ENCODE measurements at places on chromosomes 16 and 17.

DNA sequence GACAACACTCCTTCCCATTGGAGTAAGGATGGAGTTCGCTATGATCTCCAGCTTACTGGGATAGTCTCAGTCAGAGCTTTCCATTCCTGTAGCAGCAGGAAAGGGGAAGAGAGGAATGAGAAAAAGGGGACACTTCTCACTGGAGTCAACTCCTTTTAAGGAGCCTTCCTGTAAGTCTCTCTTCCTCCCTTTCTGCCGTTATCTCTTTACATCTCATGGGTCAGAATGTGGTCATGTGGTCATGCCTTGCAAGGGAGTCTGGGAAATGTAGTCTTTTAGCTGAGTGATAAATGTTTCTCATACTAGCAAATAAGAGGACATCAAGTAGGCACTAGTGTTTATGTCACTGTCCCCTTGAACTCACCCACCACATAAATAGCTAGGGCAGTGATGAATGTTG is 227.3 kb downstream of the HAPSTR1 start:
- no peak for DNase-seq

- DNase-seq: no peak
These were observed 145.5 kb upstream of the ZFHX3 start for GRCh38 chr16:73193464-73193863.

DNA sequence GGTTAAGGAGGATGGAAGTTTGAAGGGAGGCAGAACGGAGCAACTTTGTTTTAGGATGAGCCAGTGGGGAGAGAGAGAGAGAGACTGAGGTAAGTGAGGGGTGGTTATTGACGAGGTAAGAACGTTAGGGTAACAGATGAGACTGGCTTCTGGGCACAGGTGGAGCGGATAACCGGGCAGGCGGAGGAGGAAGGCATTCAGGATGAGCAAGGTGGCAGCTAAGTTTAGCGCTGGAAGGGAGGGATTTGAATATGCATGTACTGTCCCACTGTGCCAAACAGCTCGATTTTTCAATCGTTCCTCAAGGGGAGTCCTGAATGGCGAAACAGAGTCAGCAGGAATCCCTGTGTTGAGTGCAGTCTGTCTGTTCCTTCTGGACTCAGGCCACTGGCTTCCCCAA is 35.8 kb downstream of the CACNG3 start:
- DNase-seq: no peak

DNA sequence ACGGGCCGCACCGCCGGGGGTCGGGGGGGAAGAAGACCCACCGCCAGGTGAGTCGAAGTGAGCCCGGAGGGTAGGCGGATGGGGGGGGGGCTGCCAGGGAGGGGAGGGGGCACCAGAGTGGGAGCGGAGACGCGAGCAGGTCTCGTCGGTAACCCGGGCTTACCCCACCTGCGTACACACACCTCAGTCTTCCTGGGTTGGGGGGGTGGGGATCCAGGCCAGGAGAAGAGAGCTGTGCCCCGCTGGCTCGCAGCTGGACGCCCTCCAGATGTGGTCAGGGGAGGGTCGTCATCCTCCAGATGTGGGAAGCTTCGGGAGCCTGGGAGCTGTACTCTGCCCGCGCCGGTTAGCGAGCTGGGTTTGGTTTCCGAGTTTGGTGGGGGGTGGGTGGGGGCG is 1.2 kb downstream of the CACNA1G start:
- no peak for DNase-seq

- peak; percentile 28 for DNase-seq
These were observed 122.4 kb downstream of the USP31 start for GRCh38 chr16:23026784-23027362.
